Fibroblast of gingiva (primary cell): ENCODE measurements at places on chromosomes 4 and X.
A peak's percentile ranks its signal among the peaks of the same experiment; 100 is the strongest.

GRCh38 chr4:160283081-160283480 lies 1180.2 kb downstream of the RAPGEF2 start:
- no peak for DNase-seq

GRCh38 chr4:176789955-176790354 lies 2.8 kb downstream of the VEGFC start:
- peak; percentile 70 for DNase-seq

GRCh38 chr4:7351014-7351413 lies 83.7 kb downstream of the PSAPL1 start:
- no peak for DNase-seq

DNA sequence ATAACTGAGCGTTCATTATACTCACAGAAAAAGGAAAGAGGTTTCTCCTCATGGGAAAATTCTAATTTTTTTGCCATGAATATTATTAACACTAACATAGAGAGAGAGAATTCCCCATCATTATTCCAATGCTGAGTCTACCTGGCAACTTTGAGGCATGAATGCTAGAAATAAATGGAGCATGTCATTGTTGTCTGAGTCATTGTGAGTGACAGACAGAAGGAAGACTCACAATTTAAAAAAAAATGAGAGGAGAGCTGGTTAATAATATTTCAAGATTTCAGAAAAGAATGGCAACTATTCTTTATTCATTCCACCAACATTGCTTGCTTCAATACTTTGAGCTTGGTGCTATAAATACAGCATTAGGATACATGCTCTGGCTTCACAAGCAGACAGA lies 170.4 kb upstream of the HS3ST1 start:
- no peak for DNase-seq

DNA sequence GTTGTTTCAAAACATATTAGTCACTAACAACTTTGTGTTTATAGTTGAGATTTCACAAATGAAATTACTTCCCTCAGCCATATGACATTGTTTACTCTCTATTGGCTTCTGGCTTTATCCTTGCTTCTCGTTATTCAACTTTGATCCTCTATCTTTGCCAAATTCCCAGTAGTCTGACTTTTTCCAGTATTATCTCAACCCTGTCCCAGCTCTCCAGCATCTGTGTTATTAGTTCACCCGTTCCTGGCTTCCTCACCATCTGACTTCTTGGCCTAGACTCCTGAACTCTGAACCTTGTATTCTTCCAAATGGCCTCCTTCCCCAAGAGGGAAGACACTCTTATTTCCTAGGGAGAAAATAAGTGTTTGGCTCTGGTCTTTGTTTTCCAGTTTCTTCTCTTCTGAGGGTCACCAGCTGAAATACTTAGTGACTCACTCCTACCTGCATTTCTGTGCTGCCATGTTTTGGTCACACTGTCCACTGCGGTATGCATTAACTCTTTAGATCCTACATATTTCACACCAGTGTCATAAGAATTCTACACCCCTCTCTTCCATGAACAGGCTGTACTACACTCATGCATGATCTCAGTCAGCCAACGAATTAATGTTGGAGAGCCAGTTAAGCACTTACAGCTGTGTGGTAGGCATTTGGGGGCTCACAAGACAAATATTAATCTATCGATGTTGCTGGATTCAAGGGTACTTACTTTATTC lies 17.0 kb upstream of the ARHGAP24 start:
- DNase-seq = peak; percentile 14

DNA sequence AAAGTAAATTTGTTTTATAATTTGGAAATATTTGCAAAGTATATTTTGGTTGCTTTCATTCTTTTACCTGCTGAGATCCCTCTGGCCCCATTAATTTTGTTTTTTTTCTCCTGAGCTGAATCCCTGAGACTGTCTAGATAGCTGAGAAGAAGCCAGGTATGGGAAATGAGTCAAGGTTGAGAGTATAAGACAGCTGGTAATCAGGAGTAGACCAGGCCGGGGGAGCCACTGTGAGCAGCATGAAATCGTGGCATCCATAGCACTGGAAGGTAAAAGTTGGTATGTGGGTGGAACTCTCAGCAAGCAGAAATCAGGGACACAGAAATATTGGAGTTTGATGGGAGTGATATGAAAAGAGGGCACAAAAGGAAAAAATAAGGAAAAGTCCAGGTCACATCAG lies 164.5 kb downstream of the FHIP1A start:
- no peak for DNase-seq

- DNase-seq = no peak
Measured at GRCh38 chr4:90542216-90542615, 415.0 kb downstream of the CCSER1 start.

DNA sequence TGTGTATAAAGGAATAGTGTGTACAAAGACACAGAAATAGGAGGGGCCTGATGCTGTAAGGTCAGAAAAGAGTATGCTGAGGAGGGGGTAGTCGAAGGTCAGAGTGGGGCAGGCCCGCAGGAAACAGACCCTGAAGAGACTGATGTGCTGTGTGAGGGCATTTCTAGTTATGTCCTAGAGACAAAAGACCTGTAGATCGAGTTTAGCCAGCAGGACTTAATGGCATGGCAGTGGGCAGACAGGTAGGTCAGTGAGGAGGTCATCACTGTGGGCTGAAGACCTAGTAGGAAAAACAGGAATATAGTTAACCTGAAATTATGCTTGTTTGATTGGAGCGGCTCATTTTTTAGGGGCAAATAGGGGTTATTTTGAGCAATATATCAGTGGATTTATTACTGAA lies 57.1 kb downstream of the KIAA0232 start:
- no peak for DNase-seq

- DNase-seq = no peak
Measured at GRCh38 chr4:1414831-1415680, 8.8 kb upstream of the NKX1-1 start.

- no peak for DNase-seq
Measured at GRCh38 chr4:52946855-52947254, 84.7 kb downstream of the RASL11B start.

DNA sequence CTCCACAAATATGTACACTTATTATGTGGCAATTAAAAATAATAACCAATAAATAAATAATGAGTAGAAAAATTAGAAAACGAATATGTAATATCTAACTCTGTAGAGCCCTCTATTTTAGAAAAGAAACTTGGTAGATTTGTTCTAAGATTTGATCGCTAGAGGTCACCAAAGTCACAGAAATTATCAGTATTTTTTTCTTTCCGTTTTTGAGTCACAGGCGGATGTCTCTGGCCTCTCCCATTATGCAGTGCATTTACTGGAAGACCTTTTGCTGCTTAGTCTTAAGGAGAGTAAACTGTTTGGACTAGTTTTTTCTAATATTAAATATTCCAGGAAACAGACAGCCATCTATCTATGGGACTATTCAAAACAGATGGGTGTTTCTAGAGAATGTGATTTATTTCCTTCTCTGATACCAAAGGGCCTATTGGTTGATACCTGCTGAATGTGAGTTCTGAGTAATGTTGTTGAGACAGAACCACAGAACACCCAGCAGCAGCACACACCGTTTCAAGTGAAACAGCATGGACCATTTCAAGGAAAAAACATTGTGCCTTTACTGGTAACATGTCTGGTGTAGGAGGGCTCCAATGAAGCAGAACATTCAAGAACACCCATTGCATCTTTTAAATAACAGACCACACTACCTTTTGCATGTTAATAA lies 34.0 kb upstream of the GYPA start:
- peak; percentile 41 for DNase-seq

- DNase-seq = no peak
Measured at GRCh38 chr4:114924311-114924710, 189.1 kb downstream of the NDST4 start.

DNA sequence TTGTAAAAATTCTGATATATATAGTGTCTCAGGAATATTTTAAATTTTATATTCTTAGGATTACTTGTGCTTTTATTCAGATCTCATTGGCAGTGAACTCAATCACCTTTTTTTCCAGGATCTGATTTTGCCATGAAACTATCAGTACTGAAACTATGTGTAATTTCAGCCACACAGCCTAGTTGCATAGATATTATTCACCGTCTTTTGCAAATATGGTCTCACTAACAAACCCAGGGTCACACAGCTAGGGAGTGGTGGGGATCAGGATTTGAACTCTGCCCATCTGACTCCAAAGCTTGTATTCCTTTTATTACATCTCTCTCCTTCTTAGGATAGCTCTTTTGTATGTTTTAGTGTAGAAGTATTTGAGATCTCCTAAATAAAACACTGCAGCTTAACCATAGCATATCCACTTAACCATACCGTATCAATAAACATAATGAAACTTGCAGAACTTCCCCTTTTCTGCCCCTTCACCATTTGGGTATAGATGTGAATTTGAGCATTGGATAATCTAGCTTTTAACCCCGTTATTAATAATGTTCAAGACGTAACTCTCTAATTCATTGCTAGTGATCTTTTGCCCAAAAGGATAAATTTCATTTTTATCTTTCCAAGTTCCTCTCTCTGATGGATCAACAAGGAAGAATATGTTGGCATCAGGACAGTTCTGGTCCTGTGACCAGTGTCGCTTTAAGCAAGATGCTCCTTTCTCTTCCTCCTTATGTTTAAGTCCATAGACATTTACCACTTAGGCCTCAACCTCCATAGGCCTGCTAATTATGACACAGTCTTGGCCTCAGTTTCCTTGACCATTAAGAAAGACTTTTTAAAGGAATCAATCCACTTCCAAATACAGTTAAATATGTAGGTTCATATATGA lies 74.6 kb downstream of the RAPGEF2 start:
- DNase-seq = no peak

DNA sequence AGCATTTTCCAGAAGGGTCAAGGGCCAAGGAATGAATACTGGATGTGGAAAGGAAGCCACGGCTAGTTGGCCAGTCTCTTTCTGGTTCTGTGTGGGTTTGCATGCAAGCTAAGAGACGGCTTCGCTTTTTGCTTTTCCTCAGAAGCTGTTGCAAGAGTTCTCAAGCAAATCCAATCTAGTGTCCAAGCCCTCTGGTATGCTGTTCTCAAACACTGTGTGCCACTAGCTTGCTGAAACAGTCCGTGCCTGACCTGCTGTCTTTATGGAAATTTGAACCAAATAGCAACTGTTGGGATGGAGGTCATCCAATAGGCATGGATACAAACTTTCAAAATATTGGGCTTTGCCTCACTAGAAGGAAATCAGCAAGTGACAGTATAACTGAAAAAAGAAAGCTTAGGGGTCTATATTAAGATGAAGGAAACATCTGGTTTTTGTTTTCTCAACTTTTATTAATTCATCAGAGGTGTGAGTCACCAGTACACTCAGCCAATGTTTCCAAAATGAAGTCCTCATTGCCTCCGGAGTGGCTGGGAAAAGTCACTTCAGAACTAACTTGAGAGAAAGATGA lies 70.5 kb downstream of the SLC9A6 start:
- peak; percentile 97 for DNase-seq

DNA sequence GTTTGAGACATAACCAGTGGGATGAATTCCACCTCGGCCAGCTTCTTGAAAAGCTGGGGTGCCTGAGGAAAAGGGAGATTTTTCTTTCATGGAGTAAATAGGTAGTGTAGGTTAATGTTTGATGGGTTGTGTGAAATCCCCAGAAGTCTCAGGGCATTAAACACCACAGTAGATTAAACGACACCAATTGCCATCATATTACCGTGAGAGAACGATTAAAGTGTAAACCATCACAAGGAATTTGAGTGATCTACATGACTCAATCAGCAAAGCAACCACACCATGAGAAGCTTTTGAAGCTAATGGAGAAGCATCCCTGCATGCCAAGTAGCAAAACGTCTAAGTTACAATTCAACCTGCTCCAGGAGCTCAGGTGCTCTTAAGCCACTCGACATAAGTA lies 322.5 kb upstream of the GATB start:
- DNase-seq = no peak

DNA sequence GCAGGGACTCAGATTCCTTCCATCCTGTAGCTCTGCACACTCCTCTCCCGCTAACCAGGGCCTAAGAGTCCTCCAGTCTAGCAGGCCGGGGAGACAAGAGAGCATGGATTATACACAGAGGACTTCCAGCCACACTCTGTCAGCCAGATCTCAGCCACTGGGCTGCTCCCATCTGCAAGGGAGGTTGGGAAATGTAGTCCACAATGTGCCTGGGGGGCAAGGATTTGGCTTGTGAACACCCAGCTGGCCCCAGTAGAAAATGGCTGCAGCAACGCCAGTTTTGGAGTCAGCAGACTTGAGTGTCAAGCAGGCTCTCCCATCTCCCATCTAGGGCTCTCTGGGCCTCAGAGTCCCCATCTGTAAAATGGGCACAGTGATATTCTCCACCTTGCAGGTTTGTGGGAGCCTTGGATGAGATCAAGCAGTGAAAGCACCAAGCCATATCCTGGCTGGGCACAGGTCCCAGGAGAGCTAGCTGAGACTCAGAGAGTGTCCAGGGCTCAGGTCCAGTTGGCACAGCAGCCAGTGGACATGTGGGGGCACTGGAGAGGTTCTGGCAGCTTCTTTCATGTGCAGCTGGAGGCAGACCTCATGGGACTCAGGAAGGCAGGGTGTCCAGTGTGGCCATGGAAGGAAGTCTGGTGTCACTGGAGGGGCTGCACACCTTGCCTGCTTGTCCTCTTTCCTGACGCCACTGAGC lies 14.6 kb downstream of the PSAPL1 start:
- no peak for DNase-seq

- no peak for DNase-seq
Measured at GRCh38 chr4:86837691-86838503, 11.3 kb downstream of the SLC10A6 start.

GRCh38 chrX:21798677-21799219 lies 40.7 kb upstream of the MBTPS2 start:
- peak; percentile 14 for DNase-seq

GRCh38 chr4:146508229-146508939 lies 13.4 kb downstream of the SLC10A7 start:
- no peak for DNase-seq

DNA sequence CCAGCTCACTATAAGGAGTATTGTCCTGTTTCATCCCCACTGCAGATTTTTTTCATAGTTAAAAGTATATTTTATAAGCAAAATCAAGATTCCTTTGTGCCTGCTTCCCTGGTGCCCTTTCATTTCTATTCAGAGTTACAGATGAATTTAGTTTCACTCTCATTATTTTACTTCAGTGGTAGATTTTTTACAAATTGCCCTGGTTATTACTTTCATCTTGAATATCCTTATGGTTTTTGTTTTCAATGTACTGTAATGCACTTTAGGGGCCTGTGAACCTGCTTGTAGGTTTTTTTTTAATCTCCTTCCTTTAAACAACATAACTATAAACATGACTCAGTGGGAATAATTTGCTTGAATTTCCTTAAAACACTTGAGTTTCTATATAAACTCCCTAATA lies 126.8 kb downstream of the GPR143 start:
- no peak for DNase-seq

GRCh38 chrX:20437683-20438082 lies 171.0 kb upstream of the RPS6KA3 start:
- no peak for DNase-seq

GRCh38 chr4:138734746-138735145 lies 280.8 kb upstream of the NOCT start:
- peak; percentile 84 for DNase-seq

DNA sequence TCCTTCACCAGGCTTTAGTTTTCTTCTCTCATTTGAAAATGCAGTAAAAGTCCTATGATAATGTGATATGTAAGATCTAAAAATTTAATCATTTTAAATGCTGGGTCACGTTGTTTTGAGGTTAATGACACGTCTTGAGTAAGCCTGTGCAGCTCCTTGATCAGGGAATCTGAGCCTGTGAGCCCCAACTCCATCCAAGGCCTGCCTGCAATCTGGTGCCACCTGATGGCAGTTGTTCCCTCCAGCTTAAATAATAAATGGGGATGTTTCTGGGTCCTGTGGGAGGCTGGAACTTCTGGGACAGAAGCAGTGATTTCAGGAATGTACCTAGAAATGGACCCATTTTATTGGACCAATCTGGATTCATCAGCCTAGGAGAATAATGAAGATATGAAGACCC lies 455.4 kb upstream of the ADGRL3 start:
- DNase-seq = no peak
